H1 (cell line): ENCODE measurements at places on chromosomes 1 and 21.

- peak; percentile 50 for DNase-seq
These were observed 27.2 kb downstream of the XCL1 start for GRCh38 chr1:168603501-168604110.

GRCh38 chr1:29397981-29398380 is 161.7 kb downstream of the PTPRU start:
- no peak for DNase-seq

- DNase-seq, result no peak
These were observed 99.4 kb upstream of the S1PR1 start for GRCh38 chr1:101137144-101138126.

- DNase-seq, result no peak
These were observed 262.1 kb downstream of the PTPRU start for GRCh38 chr1:29498126-29499103.

DNA sequence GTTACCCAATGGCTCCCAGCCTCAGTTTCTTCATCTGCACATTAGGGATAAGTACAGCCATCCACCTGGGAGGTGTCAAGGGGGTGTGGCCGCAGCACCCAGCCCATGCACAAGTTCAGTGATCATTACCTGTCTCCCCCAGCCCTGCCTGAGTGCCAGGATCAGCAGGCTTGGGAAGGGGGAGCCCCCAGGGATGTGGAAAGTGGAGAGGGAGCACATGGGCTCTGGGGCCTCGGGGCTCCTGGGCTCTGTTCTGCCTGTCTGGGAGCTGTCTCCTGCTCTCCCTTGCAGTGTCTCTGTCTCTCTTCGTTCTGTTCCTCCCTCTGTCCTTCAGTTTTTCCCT is 10.8 kb upstream of the PADI1 start:
- DNase-seq, result peak; percentile 35

DNA sequence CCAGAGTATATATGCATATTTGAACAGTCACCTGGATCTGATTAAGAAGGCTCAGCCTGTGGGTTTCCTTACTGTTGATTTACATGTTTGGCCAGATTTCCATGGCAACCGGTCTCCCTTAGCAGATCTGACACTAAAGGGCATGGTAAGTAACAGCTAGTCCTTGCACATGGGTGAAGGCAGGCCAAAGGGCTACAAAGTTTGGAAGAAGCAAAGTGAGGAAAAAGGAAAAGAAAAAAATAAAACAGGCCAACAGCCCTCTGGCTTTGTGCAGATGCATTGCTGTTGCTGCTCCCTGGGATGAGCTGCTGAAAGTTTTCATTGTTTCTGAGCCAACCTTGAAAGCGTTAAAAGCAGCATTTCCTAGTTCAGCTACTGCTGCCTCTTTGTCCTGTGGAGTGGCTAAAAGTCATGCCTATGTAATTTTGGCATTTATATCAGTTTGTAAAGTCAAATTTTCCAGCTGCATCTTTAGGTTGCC is 176.5 kb upstream of the HOOK1 start:
- no peak for DNase-seq

DNA sequence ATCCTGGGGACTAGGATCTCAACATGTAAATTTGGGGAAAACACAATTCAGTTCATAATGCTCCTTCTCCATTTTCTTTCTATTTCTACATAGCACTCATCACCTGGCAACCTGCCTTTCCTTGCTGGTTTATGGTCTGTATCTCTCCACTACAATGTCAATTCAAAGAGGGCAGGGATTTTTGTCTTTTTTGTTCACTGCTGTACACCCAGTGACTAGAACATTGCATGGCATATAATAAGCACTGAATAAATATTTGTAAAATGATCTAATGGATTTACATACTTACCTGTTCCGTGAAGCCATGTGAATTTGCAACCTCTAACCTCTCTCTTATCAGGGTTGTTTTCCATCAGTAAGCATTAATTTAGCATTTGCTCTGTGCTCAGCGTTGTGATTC is 27.4 kb upstream of the TBX15 start:
- DNase-seq, result no peak

DNA sequence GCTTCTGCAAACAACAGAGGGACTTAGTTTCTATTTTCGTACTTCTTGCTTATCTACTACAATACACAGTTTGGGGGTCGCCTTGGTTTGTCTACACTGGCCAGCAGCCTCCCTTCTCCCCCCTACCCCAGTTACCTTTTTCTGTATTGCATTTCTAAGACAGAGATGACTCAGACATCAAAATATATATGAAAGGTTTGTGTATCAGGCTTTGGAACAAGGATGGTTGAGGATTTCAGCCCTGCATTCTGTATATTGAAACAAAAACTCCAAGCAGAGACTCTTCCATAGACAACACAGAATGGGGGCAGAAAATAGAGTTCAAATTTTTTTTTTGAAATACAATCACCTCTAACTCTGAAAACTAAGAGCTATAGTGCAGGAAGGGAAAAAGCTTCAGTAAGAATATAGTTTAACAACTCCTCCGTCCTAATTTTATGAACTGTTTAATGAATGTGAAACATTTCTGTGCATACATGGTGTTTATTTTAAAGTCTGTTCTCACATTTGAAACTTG is 1.9 kb downstream of the SAMD13 start:
- DNase-seq, result no peak

GRCh38 chr1:222109836-222110235 is 367.9 kb upstream of the DUSP10 start:
- no peak for DNase-seq

- DNase-seq, result no peak
These were observed 52.0 kb upstream of the COL11A1 start for GRCh38 chr1:103160281-103160680.

DNA sequence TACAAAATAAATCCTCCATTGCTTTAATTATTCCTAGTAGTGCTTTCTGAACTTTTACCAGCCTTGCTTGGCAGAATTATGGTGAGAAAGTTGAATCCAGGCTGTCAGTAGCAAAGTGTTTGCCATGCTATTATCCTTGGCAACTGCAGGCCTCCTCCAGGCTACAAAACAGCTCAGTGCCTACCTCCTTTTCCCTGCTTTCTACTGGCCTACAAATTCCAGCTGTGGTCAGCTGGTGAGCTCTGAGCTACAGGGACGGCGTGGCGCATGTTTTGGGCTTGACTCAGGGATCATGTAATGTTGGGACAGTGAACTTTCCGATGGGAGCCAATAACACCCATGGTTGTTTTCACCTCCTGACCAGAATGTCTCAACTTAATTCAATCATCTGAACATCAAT is 456.1 kb upstream of the ADAMTS5 start:
- DNase-seq, result no peak

DNA sequence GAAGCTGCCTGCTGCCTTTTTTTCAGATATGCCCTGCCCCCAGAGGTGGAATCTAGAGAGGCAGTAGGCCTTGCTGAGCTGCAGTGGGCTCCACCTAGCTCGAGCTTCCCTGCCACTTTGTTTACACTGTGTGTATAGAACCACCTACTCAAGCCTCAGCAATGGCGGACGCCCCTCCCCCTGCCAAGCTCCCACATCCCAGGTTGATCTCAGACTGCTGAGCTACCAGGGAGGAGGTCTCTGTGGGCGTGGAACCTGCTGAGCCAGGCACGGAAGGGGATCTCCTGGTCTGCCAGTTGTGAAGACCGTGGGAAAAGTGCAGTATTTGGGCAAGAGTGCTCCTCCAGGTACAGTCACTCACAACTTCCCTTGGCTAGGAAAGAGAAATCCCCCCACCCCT is 65.1 kb downstream of the MSH4 start:
- no peak for DNase-seq

GRCh38 chr1:182054698-182055326 is 6.7 kb downstream of the ZNF648 start:
- DNase-seq, result peak; percentile 77

GRCh38 chr1:206495493-206496046 is 11.8 kb upstream of the RASSF5 start:
- DNase-seq, result no peak

DNA sequence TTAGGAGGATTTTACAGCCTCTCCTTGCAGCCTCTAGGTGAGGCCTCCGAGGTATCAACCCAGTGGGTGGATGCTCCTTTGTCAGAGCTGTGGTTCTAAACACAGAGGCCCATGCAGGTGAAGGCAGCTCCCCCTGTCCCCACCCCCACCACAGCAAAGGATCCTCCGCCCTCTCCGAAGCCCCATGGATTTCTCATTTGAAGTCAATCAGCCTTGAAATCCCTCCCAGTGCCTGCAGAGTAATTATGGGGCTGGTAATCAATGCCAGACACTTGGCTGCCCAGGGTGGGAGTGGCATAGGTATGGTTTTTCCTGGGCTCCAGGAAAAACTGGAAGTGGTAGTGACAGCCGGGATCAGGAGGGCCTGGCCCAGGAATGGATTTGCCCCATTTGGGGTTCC is 119.5 kb upstream of the CSF3R start:
- no peak for DNase-seq

- no peak for DNase-seq
These were observed 230.3 kb downstream of the CENPF start for GRCh38 chr1:214833178-214833756.

GRCh38 chr1:232718928-232719927 is 86.0 kb upstream of the MAP10 start:
- DNase-seq, result no peak

DNA sequence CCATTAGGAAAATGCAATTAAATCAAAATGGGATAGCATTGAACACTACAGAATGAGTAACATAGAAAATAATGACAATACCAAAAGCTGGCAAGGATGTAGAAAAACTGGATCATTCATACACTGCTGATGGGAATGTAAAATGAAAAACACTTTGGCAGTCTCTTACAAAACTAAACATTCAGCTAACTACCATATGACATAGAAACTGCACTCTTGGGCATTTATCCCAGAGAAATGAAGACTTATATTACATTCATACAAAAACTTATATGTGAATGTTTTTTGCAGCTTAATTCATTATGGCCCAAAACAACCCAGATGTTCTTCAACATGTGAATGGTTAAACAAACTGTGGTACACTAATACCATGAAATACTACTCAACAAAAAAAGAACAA is 66.4 kb downstream of the ANKRD13C start:
- DNase-seq, result no peak

DNA sequence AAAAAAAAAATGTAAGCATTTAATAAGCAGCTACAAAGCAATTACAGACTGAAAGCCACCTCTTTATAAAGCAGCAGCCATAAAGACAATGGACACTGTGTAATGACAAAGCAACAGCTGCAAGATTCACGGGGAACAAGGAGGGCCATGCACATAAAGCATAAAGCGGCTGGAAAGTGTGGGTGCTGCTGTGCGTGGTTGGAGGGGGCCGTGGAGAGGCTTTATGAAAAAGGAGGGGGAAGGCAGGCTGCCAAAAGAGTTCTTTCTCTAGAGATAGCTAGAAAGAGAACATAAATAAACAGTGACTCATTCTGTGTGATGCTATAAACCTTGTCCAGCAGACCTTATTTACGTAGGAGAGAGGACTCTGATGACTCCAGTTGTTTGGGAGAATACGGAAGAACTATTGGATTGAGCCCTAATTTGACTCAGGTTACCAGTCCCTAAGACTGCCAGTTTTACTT is 49.3 kb downstream of the ADAMTS1 start:
- no peak for DNase-seq

DNA sequence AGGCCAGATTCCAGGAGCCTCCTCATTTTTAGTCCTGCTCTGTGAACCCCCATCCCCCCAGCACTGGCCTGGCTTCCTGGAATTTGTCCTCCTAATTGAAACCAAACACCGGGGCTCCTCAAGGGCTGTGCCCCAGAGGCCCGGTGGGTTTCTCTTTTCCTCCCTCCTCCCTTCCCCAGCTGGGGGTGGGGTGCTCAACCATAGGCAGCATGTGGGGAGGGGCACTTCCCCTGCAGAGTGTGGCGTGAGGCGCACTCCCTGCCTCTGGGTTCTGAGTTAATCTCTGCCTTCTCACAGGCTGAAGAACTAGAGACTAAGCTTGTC is 67.5 kb upstream of the ACOT11 start:
- no peak for DNase-seq

DNA sequence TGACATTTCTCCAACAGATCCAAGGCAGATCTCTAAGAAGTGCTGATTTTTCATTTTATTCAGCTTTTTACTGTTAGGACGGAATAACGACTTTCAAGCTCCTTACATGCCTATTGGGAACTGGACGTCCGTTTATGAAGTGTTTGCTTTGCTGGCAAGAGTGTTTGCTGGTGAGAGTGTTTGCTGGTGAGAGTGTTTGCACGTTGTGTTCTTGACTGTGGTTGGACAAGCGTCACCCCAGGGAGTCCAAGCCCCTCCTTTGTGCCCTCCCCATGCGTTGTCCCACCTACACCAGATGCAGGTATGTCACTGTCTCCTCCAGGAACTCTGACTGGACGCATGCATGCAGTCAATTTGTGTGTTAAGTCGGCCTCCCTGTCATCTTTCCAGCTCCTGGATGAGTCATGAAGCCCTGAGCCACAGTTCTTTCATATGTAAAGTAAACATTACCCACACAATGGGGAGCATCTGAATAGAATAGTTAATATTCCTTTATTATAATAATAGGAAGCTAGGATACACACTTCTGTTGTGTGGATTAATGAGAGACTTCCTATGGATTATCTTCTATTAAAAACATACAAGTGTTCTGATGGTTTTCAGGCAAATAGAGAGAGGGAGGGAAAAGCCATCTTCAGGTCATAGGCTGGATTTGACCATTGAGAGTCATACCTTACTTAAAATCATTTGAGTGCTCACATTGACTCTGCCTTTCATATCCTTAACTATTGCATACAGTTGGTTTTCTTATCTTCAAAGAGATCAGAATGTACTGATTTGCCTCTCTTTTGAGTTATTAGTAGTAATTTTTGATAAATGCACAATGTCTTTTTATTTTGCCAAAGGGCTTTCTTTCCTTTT is 119.2 kb downstream of the GALNT2 start:
- no peak for DNase-seq

GRCh38 chr21:26804895-26805609 is 40.2 kb downstream of the ADAMTS1 start:
- no peak for DNase-seq

- DNase-seq, result no peak
These were observed 2.7 kb downstream of the DDX20 start for GRCh38 chr1:111758373-111758772.

- DNase-seq, result no peak
These were observed 124.5 kb downstream of the TLR5 start for GRCh38 chr1:223018534-223018933.
